ENCODE measurements at places on chromosomes 4 and X.

DNA sequence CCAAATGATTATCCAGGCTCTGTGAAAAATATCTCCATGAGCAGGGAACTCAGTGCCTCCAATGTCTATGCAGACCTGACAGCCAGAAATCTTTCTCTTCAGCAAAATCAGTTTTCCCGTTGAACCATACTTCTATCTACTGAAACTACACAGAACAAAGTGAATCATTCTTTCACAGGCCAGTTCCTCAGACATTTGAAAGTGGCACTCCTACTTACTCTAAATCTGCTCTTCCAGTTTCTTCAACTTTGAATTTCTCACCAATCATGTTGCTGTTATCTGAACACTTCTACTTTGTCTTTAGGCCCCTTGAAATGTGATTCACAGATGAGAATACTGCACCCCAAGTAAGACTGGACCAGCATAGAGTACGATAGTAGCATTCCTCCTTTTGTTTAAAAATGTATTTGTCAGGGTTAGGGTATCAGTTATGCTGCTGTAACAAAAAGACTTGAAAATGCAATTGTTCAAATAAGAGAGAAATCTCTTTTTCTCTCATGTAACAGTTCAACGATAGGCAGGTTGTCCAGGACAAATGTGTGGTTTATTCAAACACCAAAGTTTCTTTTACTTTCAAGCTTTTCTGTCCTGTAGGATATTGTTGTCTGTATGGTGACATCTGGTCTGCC lies 210.6 kb upstream of the KLF3 start:
- DNase-seq = no peak

- DNase-seq = no peak
Measured at GRCh38 chrX:120310861-120311726, at the start of gene TMEM255A. TMEM255A (minus strand) TSS chrX:120311461; CDS start chrX:120311309, 152 bp downstream.

DNA sequence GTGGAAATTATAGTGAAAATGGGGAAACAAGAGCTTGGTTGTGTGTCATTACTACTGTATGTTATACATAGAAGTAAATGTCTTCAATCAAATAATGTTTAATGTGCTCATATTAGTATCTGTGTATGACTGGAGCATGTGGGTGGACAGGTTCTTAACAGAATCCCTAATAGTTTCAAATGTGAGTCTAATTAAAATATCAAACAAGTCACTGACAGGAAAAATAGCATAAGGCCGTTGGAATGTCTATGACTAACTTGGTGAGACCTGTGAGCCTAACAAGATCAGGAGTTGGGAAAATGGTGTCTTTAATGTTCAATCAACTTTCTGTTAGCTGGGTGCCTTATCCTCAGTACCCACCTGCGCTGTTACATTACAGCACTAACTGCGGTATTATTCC lies 6.2 kb upstream of the CXCL3 start:
- no peak for DNase-seq

DNA sequence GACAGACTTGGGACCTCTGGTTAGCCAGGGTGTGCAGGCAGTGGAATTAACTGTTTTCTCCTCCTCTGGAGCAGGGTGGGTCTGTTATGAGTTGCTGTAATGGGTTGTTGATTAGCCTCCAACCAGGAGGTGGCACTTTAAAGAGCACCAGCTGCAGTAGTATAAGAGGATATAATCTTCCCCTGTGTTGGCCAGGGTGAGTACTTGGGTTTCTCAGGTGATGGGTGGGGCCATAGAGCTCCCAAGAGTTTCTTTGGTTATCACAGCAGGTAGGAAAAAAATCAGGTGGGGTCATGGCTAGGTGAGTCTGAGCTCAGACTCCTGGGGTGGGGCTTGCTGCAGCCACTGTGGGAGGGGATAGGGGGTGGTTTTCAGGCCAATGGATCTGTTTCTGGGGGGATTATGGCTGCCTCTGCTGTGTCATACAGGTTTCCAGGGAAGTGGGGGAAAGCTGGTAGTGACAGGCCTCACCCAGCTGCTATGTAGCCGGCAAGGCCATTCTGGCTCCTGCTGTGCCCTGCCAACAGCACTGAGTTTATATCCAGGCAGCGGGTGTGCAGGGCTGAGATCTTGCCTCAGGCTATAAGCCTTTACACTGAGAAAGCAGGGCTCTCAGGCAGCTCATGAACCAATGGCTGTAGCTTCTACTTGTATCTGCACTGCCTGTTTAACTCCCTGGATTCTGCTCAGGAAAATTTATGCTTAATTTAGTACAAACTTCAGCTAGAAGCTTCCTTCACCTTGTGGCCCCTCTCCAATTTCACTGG lies 70.1 kb downstream of the CCNG2 start:
- DNase-seq = no peak

DNA sequence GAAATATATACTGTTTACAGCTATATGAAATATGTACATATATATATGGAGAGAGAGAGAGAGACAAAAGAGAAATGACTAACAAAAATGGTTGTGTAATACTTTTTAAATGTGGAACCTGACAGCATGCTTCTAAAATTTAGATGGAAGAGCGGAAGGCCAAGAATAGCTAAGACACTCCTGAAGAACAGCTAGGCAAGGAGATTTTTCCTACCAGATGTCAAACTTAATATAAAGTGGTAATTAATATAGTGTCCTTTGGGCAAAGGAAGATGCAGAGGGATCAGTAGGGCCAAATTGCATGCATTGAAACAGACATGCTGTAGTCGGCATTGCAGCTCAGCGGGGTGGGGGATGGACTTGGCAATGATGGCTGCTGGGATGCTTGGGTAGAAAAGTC lies 45.2 kb downstream of the ADD1 start:
- DNase-seq = no peak

DNA sequence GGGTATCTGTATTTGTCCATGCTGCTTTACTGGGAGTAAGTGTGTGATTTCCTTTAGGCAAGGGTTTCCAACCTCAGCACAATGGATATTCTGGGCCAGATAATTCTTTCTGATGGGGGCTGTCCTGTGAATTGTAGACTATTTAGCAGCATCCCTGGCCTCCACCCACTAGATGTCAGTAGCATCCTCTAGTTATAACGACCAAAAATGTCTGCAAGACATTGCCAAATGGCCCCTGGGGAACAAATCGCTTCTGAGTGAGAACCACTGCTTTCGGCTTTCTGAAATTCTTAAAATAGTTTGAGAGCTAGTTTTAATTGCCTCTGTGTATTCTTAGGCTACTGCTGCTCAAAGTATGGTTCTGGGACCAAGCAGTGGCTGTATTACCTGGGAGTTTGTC lies 81.2 kb upstream of the GPM6B start:
- no peak for DNase-seq

DNA sequence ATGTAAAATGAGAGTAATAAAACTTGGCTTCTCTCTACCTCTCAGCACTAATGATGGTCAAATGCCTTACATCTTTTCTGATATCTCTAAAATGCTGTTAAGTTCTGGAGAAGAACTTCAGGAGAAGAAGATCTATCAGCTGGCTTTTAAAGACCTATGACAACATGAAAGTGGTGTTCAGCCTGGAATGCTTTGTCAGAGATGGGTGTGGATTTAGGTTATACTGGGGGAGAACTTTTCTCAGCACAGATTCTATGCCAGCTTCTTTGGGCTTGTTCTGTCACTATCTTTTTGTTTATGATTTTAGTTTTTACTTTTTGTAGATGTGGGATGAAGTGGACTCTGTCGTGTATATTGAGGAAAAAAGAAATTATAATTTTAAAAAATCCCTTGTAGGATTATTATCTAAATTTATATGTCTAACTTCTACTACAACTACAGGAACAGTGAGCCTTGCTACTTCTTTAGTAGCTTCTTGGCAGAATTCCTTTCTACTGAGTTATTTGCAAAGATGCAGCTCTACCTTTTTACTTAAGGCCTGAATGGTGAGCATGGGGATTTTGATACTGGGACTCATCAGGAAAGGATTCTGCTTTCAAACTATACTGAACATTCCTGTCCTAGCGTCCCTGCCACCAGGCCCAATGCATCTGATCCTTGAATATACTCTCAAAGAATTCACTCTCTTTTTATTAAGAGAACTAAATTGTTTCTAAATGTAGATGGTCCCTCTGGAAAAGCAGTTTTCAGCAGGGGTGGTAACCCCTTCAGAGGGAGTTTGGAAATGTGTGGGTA lies 19.6 kb downstream of the CYP2U1 start:
- DNase-seq = no peak

- DNase-seq = no peak
Measured at GRCh38 chr4:182923366-182923765, 6.2 kb upstream of the DCTD start.

DNA sequence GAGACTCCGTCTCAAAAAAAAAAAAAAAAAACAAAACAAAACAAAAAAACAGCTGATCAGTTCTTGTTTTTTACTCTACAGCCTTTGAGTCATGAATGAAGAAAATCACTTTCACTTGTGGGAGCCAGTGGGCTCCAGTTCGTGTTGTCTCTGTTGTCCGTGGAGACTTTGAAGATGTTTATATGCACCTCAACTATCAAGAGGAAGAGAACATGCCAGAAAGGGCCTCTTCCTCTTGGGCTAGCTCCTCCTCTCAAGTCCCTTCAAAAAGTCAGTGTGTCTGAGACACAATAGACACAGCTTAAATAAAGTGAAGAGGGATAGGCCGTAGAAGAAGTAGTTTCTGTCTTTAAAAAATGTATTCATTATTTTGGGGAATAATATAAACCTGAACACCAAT lies 182.7 kb downstream of the KDR start:
- no peak for DNase-seq

- no peak for DNase-seq
Measured at GRCh38 chrX:53580742-53581504, 105.6 kb downstream of the HUWE1 start.

DNA sequence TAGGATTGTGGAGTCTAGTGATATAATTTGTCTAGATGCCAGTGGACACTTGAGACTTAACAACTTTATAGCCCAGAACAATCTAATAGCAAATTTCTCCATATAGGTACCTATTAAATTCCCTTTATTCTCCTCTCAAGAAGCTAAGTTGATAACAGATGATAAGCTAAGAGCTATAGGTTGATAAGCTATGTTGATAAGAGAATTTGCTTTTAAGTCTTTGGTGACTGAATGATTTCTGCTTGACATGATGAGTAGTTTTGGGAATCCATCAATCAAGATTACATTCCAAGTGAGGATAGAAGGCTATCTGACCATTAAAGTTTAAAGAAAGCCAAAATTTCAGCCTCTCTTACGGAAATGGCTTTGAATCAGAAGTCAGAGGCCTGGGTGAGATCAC lies 131.6 kb downstream of the EMCN start:
- DNase-seq = no peak

- no peak for DNase-seq
Measured at GRCh38 chrX:33188286-33188685, 23.1 kb downstream of the DMD start.

DNA sequence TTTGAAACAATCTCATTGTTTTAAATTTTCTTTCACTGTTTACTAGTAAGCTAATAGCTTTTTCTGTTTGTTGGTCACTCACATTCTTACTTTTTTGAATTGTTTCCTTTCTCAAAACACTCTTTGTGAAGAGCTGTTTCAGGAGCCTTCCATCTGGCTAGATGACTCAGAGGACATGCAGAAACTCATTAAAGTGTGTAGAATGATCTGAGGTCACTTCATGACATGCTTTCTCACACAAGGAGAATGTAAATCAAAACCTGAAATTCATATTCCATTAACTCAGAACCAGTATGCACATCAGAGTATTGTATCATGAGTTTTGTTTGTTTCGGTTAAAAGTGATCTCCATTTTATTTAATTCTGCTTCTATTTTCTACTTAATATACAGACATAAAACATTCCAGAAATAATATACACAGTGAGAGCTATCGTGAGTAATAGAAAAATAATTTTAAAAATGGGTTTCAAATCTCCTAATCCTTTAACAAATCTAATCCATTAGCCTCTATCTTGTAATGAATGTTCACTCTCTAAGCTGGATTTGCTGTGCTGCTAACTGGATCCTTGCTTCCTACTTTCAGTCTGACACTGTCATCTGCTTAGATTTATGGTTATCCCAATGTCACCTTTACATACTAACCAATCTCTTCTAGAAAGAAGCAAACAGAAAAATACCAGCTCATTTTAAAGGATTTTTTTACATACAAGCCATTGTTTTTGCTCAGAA lies 449.6 kb downstream of the FSTL5 start:
- no peak for DNase-seq

- DNase-seq = no peak
Measured at GRCh38 chrX:6849716-6850414, 297.6 kb upstream of the STS start.

- DNase-seq = no peak
Measured at GRCh38 chrX:118228041-118228440, 111.4 kb upstream of the KLHL13 start.

- no peak for DNase-seq
Measured at GRCh38 chr4:39442998-39443397, 15.7 kb downstream of the RPL9 start.

- no peak for DNase-seq
Measured at GRCh38 chrX:115949900-115950822, 220.4 kb upstream of the AGTR2 start.

DNA sequence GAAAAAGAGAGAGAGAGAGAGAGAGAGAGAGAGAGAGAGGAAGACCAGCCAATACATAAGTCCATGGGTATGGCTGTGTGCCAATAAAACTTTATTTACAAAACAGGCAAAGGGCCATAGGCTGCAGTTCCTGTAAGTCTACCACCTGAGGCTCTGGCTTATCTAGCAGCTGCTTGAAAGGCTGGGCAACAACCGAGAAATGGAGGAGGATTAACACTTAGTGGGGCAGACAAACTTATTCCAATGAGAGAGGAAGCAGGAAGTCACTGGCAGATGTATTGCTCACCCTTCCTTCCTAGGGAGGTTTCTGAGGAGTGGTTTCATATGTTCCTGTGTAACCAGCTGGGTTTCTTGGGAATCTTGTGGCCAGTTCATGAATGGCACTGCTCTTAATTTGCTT lies 4.7 kb upstream of the GPR143 start:
- DNase-seq = no peak

DNA sequence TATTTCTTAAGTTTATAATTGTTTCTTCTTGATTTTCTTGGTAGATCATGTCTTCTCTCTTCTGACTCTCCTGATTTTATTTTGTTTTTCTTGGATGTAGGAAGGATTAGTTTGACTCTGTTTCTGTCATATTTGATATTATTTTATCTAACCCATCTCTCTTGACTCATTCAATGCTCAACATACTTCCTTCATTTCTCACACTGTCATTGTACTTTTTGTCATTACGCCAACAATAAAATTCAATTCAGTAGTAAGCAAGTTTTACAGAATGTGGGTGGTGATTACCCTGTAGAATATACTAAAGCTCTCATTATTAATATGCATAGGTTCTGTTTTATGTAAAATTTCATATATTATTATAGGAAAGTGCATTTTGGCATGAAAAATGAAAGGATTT lies 1303.0 kb upstream of the AGA start:
- DNase-seq = no peak

GRCh38 chr4:105140684-105141490 lies 5.8 kb upstream of the TET2 start:
- peak; percentile 30 for DNase-seq

DNA sequence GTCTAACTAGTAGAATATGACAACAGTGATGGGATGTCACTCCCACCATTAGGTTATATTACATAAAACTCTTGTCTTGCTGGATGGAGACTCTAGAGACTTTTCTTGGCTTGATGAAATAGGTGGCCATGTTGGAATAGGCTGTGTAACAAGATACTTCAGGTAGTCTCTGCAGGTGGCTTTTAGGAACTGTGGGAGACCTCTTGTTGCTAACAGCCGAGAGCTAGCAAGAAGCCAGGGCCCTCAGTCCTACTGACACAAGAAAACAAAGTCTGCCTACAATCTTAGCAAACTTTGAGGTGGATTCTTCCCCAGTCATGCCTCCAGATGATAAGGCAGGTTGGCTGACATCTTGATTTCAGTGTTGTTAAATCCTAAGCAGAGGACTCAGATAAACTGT lies 72.5 kb downstream of the GNL3L start:
- DNase-seq = no peak

All from activated CD8-positive, alpha-beta memory T cell treated with anti-CD3 and anti-CD28 coated beads for 4 hours (primary cell).